Activated B cell treated with CpG ODN at 0.5 μM for 24 hours (primary cell): ENCODE measurements at places on chromosomes 1 and 21.

- no peaks in the 10 kb centered on the region for H3K36me3 ChIP-seq
- no peak overlapping the region for H3K27ac ChIP-seq
- H3K4me3 ChIP-seq = no peak overlapping the region
- DNase-seq = no peak
- H3K27me3 ChIP-seq = peaks cover under 1% of the 10 kb centered on the region
These were observed 56.5 kb upstream of the PSEN2 start for GRCh38 chr1:226813671-226814591.

DNA sequence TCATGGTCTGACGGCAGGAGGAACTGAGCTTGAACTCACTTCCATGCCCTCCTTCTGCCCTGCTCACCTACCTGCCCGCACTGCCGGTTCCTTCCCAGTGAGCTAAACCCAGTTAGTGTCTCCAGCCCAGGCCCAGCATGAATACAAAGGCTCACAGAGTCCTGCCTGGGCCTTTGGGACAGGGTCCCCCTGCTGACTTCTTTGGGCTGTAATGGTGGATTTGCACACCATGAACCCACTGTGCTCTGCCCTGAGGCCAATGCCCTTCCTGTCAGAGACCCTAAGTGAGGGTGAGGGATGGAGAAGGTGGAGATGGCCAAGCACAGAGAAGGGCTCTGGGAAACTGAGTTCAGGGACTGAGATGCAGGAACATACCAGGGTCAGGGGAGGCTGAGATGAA, 153.4 kb downstream of the PCP4 start:
- no peaks in the 10 kb centered on the region for H3K27me3 ChIP-seq
- no peak for DNase-seq
- H3K4me3 ChIP-seq = no peak overlapping the region
- no peaks in the 10 kb centered on the region for H3K4me1 ChIP-seq

- DNase-seq = no peak
- no peak overlapping the region for H3K27ac ChIP-seq
- peaks cover 56% of the 10 kb centered on the region for H3K4me1 ChIP-seq
- no peak overlapping the region for H3K4me3 ChIP-seq
These were observed 101.8 kb upstream of the ARTN start for GRCh38 chr1:43831851-43832250.

DNA sequence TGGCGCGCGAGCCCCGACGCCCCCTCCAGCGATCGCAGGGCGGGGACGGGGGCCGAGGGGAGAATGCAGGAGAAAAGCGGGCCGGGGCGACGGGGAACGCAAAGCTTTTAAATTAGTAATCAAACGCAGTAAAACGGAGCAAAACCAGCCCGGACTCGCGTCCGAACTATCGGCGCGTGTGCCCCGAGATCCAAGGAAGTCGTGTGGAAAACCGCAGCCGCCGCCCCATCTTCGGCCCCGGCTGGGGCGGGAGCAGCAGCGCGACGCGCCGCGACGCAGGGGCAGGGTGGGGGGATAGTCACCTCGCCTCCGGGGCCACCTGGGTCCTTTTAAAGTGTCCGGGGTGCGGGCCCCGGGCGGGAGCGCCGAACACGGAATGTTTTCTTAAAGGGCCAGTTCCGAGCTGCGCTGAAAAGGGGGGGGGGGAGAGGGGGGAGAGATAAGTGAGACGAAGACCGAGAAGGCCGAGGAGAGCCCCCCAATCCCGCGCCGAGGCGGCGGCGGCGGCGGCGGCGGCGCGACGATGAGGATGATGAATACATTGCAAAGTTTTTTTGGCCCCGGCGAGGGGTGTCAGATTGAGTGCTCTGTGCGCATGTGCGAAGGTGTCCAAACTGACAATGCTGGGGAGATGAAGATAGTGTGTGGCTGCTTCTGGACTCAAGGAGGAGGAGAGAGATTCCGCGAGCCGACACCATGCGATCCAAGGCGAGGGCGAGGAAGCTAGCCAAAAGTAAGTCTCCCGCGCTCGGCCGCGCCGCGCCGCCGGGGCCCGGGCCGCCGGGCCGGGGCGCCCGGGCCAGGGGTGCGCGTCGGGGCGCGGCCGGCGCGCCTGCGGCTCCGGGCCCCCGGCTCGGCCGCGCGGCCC, at the start of gene PRDM16:
Gene PRDM16 (plus strand): TSS at position 640 of the 868 bp plus-strand sequence. CDS start 57 bp downstream, at position 697.
- H3K27ac ChIP-seq = no peak within 1 kb of the TSS
- H3K27me3 ChIP-seq = peaks cover 22% of the 10 kb centered on the region
- H3K36me3 ChIP-seq = no peaks in the 10 kb centered on the region
- peak within 1 kb of the TSS; percentile 86 for H3K4me3 ChIP-seq
- DNase-seq = no peak

- no peak overlapping the region for H3K27ac ChIP-seq
- H3K4me3 ChIP-seq = no peak overlapping the region
- H3K4me1 ChIP-seq = peaks cover 2% of the 10 kb centered on the region
- H3K36me3 ChIP-seq = no peaks in the 10 kb centered on the region
These were observed 58.9 kb downstream of the ERG start for GRCh38 chr21:38439426-38439825.

- H3K4me3 ChIP-seq = no peak overlapping the region
- no peaks in the 10 kb centered on the region for H3K36me3 ChIP-seq
- no peak overlapping the region for H3K27ac ChIP-seq
- H3K27me3 ChIP-seq = peaks cover 3% of the 10 kb centered on the region
These were observed 41.5 kb downstream of the IGSF21 start for GRCh38 chr1:18149027-18149641.

DNA sequence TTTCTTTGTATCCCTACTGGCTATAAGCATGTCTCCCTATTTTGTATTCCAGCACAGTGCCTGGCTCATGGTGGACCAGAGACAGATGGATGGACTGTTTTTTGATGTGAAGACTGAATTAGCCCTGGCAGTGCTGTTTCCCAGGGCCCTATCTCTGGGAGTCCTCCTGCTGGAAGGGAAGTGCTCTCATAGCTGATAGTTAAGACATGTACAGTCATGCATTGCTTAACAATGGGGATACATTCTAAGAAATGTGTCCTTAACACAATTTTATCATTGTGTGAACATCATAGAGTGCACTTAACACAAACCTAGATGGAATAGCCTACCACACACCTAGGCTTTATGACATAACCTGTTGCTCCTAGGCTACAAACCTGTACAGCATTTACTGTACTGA, 21.1 kb downstream of the TLCD4 start:
- H3K36me3 ChIP-seq = no peaks in the 10 kb centered on the region
- H3K27ac ChIP-seq = no peak overlapping the region
- peaks cover 5% of the 10 kb centered on the region for H3K27me3 ChIP-seq
- H3K4me1 ChIP-seq = no peaks in the 10 kb centered on the region
- DNase-seq = no peak

DNA sequence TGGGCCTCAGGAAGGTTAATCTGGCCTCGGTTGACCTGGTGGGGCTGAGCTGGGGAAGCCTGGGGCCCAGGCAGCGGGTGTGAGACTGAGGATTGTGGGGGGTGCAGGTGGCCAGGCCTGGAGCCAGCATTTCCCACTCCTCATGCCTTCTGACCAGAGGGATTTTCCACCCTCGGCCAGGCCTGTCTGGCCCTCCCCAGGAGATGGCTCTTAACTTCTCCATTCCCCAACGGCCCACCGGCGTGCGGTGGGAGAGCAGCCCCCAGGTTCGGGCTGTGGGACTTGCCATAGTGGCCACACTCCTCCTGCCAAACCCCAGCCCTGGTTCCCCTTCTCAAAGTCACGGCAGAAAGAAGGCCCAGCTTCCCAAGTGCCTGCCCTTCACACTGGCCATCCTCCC, 126.5 kb upstream of the RUNX3 start:
- H3K36me3 ChIP-seq = no peaks in the 10 kb centered on the region
- H3K4me1 ChIP-seq = no peaks in the 10 kb centered on the region
- H3K4me3 ChIP-seq = no peak overlapping the region

GRCh38 chr1:201393076-201393475, 6.0 kb downstream of the LAD1 start:
- peaks cover 20% of the 10 kb centered on the region for H3K27me3 ChIP-seq
- H3K4me3 ChIP-seq = no peak overlapping the region
- no peaks in the 10 kb centered on the region for H3K36me3 ChIP-seq
- H3K27ac ChIP-seq = no peak overlapping the region
- DNase-seq = no peak
- no peaks in the 10 kb centered on the region for H3K4me1 ChIP-seq

DNA sequence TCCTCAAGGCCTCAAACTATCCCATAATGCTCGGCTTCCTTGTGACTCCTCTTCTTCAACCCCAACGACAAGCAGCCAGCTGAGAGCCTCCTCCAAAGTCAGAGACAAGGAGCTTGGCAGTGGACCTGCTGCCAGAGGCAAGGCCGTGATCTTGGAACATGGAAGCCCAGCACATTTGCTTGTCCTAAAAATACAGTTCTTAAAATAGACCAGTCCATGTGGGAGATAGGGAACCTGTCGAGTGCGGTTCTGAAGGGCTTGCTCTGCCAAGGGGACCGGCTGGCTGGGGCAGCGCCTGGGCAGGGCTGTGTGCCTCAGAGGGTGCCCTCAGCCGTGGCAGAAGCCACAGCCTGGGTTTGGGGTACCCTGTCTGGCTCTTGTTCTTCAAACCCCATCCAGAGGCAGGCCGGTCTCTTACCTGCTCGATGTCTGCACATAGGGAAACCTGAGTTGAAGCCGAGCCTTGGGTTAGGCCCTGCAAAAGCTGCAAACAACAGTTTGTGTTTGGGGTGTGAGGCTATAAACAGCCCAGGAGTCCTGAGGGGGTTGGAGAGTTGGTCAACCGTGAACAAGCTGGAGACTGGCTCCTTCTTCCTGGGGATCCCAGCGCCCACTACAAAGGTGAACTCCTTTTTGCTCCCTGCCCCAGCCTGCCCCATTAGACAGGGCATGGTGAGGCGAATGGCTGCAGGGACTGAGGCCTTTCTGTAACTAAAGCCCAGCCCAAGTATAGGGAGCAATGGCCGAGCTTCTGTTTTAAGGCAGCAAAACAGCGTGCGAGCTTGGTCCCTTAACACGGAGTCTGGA, 228.8 kb downstream of the CAMTA1 start:
- no peaks in the 10 kb centered on the region for H3K4me1 ChIP-seq
- no peaks in the 10 kb centered on the region for H3K36me3 ChIP-seq
- H3K27me3 ChIP-seq = peaks cover 7% of the 10 kb centered on the region
- no peak for DNase-seq
- no peak overlapping the region for H3K27ac ChIP-seq

GRCh38 chr1:213138892-213139291, 87.9 kb downstream of the RPS6KC1 start:
- H3K27ac ChIP-seq = no peak overlapping the region
- H3K4me1 ChIP-seq = peaks cover 3% of the 10 kb centered on the region
- DNase-seq = no peak
- peaks cover 34% of the 10 kb centered on the region for H3K36me3 ChIP-seq
- no peaks in the 10 kb centered on the region for H3K27me3 ChIP-seq

DNA sequence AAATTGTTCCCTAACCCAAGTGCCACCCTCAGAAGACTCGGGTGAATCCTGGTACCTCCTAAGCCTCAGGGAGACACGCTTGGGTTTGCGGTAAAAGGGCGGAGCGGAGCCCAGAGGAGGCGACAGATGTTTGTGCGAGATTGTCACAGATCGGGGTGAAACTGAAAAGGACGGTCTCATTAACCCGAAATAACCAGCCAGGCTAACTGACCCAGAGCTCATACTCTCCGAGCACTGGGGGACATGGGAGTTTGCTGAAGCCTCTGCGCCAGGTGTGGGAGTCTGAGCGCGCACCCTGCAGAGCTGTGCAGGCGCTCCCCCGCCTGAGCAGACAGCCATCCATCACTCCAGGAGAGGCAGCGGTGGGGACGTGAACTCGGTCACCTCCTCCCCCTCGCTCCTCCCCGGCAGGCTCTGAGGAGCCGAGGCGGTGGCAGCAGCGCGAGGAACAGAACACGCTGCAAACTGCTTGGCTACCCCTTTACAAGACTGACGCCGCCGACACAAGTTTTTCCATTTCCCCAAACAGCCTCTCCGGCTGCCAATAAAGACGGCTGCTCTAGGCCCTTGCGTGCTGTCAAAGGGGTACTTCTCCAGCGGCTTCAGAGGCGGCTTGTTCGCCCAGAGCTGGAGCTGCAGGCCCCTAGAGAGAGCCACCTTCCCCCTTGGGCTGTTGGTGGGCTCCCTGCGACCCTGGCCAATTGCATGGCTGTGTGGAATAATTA, 43.5 kb downstream of the RRAGC start:
- H3K4me1 ChIP-seq = peaks cover 21% of the 10 kb centered on the region
- peak overlapping the region; percentile 15 for H3K4me3 ChIP-seq
- H3K27ac ChIP-seq = no peak overlapping the region
- H3K27me3 ChIP-seq = peaks cover 69% of the 10 kb centered on the region
- no peaks in the 10 kb centered on the region for H3K36me3 ChIP-seq
- no peak for DNase-seq

GRCh38 chr1:7262611-7263010, 477.4 kb downstream of the CAMTA1 start:
- H3K4me1 ChIP-seq = no peaks in the 10 kb centered on the region
- H3K4me3 ChIP-seq = no peak overlapping the region
- no peak overlapping the region for H3K27ac ChIP-seq
- H3K27me3 ChIP-seq = peaks cover 14% of the 10 kb centered on the region

GRCh38 chr1:118934706-118935105, 53.4 kb downstream of the TBX15 start:
- no peaks in the 10 kb centered on the region for H3K36me3 ChIP-seq
- H3K4me3 ChIP-seq = no peak overlapping the region
- peaks cover 4% of the 10 kb centered on the region for H3K27me3 ChIP-seq
- DNase-seq = no peak

- no peak overlapping the region for H3K4me3 ChIP-seq
- no peaks in the 10 kb centered on the region for H3K36me3 ChIP-seq
- no peak for DNase-seq
- no peaks in the 10 kb centered on the region for H3K27me3 ChIP-seq
These were observed 41.2 kb downstream of the HS2ST1 start for GRCh38 chr1:86955678-86956077.

DNA sequence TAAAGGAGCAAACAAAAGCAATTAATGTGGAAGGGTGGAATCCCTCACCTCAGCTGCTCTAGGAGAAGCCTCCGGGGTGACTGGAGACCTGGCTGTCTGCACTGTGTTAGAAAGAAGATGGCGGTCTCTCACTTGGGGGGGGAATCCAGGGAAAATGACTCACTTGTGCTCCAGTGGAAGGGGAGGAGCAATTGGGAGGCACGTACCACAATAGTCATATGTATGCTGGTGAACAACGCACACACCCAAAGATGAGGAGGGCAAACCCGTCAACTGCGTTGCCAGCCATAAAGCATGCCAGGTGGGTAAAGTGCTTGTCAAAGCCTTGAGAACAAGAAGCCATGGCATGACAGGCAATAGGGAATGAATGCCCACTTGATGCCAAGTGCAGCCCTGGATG, 22.1 kb downstream of the PLEKHA6 start:
- DNase-seq = no peak
- no peaks in the 10 kb centered on the region for H3K36me3 ChIP-seq
- peaks cover 23% of the 10 kb centered on the region for H3K27me3 ChIP-seq

DNA sequence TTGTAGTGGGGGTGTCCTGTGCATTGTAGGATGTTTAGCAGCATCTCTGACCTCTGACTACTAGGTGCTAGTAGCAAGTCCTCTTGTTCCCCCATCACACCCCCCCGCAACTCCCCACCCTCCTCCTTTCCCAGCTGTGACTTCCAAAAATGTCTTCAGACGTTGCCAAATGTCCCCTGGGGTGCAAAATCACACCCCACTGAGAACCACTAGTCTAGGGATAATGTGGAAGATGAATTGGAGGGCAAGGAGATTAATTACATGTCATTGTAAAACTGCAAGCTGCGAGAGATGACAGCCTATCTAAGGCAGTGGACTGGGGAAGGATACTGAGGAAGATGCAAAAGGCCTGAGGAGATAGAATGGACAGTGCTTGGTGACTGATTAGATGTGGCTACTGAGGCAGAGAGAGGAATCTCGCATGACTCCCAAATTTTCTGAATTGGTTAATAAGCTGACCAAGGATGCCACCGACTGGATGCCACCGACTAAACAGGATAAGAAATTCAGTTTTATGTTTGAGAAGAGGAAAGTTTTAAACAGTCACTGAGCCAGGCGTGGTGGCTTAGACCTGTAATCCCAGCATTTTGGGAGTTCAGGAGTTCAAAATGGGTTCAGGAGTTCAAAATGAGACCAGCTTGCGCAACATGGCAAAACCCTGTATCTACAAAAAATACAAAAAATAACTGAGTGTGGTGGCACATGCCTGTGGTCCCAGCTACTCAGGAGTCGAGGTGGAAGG, 3.1 kb upstream of the JAK1 start:
- peaks cover 9% of the 10 kb centered on the region for H3K36me3 ChIP-seq
- DNase-seq = no peak
- H3K4me3 ChIP-seq = no peak overlapping the region
- H3K4me1 ChIP-seq = peaks cover 18% of the 10 kb centered on the region
